Fibroblast of skin of right biceps (primary cell): ENCODE measurements at places on chromosomes 2 and 18.

DNA sequence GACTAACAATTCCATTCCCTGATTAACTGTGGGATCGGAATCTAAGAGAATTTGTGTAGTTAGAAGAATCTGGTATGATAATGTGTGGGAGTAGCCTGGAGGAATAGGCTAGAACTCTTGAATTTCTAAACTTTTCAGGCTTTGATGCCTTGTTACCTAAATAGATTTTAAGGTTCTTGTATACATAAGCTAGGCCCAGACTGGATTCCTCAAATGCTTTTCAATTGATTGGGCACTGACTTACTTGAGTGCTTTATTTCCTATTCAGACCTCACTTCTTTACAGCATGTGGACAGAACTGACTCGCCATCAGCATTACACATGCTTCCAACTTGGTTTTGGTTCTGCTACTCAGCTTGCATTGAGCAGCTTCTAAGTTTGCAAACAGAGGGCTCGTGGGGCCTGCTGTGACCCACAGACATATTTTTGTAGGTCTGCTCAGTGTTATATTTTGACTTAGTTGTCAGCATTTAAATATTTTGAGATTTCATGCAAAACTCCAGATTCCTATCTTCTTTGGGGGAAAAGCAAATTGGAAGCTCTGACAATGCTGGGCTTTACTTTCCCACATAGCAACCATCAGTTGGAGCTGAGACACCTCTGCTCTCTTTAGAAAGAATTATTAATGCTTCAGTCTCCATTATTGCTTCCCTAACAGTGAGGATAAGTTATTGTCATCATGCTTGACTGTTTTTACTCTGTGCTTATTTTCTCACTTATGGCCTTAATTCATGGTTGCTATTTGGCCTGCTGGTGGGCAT is 5.7 kb downstream of the PARD3B start:
- DNase-seq, result peak; percentile 65

DNA sequence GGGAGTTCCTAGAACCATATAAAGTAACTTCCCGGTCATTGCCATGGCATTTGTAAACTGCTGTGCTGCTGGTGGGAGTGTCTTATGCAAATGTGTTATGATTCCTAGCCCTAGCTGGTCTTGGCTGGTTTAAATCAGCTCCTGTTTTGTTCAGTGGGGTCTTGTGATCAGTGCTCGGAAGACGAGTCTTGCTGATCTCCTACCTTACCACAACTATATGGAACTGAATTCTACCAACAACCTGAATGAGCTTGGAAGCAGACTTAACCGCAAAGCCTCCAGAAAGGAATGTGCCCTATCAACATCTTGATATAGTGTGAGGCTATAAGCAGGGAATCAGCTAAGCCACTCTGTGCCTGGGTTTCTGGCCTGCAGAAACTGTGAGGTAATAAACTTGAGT is 33.5 kb downstream of the POLE4 start:
- peak; percentile 63 for DNase-seq

GRCh38 chr18:26574958-26575864 is 26.9 kb upstream of the KCTD1 start:
- peak; percentile 66 for DNase-seq

DNA sequence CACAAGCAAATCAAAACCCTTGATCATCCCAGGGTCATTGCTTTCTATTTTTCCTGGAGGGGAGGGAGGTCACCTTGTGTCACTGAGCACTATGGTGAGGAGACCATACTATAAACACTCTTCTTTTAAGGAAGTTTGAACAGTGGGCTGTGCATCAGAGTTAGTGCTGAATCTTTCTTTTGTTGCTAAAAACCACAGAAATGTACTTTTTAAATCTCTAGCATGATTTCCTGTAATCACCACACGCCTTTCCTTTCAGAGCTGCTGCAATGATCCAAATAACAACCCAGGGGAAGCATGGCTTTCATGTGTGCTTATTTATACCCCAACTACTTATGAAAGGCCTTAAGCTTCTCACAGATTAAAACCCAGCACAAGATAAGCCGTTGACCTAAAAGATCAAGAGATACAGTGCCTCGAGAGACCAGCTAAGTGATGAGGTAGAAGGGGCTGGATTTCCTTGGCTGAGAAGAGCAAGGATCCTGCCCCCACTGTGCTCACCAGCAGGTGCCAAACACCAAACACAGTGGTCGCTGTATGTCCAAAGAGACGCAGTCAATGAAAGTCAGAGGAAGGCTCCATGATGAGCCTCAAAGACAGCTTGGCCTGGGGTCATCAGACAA is 34.7 kb downstream of the TRABD2A start:
- DNase-seq, result peak; percentile 27

- DNase-seq, result no peak
Observed at GRCh38 chr2:239908308-239908707, 116.8 kb downstream of the NDUFA10 start.

GRCh38 chr2:234823196-234823876 is 128.5 kb upstream of the SH3BP4 start:
- DNase-seq, result no peak

- DNase-seq, result no peak
Observed at GRCh38 chr2:238994432-238994831, 146.5 kb downstream of the TWIST2 start.

DNA sequence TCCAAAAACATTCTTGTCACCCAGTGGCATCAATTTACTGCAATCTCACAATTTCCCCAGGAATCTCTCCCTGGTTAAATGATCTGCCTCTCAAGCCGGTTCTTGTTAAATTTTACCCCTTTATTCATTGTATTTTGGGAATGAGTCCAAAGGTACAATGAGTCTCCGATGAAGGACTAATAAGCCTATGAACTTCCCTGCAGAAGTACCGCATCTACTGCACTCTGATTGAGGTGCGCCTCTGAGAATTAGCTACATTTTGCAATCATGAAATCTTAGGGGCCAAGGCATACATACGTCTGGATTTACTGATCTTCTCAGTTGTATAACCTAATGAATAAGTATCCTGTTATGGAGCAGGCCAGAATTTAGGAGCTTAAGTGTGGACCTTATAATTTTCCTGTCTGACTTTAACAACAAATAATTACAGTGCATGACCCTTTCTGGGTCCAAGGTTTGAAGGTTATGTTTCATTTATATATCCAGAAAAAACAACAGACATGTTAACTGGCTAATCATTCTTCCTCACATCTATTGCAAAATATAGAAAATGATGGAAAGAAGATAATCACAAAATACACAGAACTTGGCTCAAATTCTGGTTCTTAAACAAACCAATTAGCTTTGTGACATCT is 261.8 kb upstream of the NRXN1 start:
- no peak for DNase-seq

GRCh38 chr18:79947881-79948610 is 3.4 kb downstream of the SLC66A2 start:
- no peak for DNase-seq

- peak; percentile 91 for DNase-seq
Observed at GRCh38 chr2:99880148-99880963, 262.0 kb downstream of the AFF3 start.

DNA sequence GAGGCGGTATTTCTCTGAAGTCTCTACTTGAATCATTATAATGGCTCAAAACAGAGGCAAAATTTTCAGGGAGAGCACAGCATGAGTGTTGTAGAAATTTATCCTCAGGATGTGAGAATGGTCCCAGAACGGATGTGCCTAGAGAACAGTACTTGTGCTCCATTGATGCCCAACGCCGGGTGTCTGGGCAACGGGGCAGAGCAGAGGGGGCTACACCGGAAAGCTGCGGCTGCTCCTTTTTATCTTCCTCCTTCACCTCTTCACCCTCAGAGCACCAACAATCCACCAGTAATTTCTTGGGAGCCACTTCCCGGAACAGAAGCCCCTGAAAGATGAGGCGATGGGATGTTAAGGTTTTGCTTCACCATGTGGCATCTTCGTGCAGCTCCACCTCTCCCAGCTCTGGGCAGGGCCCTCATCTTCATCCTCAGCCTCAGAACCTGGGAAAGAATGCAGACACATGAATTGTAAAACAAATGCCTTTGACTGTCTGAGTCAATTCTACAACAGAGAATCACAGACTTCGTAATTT is 71.5 kb downstream of the PTGR3 start:
- no peak for DNase-seq

GRCh38 chr2:73021371-73022010 is 50.0 kb downstream of the SFXN5 start:
- DNase-seq, result no peak

DNA sequence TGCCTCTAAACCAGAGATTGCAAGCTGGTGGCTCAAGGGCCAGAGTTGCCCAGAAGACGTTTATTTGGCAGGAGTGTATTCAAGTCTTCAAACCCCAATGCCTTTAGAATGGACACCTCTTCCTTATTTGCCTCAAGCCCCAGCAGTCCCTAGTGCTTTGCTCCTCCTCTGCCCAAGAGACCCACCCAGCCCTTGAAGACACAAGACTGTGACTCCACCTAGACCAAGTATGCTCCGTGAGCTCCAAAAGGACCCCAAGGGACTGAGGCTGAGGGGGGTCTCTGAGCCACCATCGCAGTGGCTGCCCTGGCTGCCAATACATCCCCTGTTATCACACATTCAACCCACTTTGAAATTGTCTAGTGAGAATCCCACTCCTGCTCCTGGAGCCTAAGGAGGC is 99.3 kb downstream of the COL6A3 start:
- no peak for DNase-seq

GRCh38 chr18:12656938-12657683 is 796 bp downstream of the SPIRE1 start:
- peak; percentile 47 for DNase-seq

GRCh38 chr18:22114526-22115321 is 54.7 kb upstream of the GATA6 start:
- no peak for DNase-seq

GRCh38 chr2:102435741-102436140 is 12.8 kb downstream of the IL18RAP start:
- no peak for DNase-seq

GRCh38 chr18:24130494-24130893 is 8.4 kb upstream of the CABYR start:
- DNase-seq, result no peak

DNA sequence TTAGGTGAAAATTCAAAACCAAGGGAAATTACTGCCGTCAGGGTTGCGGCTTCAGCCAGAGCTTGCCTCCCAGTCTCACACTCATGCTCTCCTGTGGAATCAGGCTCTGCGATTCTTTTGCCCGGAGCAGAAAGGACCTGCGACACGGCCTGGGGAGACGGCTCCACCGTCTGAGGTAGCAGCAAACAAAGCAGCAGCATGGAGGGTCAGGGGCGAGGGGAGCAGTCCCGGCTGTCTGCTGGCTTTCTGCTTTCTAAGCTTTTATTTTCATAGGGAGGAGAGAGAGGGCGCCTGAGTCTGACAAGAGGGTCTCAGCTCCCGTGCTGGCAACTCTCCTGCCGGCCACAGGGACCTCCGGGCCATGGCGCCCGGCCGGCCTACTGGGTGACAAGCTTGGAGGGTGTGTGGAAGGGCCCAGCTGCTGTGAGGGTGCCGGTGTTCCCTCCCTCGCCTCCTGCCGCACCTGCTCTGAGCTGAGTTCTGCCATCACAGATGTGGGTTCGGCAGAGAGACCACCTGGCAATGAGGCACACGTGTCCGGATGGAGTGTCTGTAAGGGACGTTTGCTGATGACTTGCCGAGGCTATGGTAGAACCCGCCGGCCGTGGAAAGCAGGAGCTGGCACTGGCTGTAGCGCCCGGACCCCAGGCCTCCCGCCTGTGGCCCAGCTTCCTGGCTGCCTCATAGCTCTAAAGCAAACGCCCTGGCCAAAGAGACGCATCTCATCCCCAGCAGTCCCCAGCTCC is 66.2 kb upstream of the CTDP1 start:
- no peak for DNase-seq

DNA sequence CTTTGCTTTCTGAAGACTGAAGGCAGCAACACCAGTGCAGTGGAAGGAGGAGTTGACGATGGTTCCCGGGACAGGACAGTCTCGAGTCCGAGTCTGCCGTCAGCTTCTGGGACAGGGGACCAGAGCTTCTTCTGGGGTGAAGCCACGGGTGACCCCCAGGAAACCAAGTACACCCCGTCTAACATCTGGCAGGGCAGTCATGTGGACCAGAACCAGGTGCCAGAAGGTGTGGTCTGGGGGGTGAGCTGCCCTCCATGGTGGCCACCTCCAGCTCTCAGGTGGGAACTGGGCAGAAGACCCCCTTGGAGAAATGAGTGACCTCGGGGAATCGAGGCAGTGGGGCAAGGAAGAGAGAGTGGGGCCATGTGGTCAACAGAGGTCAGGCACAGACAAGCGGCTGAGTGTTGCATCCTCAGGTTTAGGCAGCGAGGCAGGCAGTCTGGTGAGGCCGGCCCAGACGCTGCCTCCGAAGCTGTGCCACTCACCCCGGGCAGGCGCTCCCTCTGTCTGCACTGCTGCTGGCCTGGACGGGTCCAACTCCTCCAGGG is 204.3 kb downstream of the HDAC4 start:
- no peak for DNase-seq

DNA sequence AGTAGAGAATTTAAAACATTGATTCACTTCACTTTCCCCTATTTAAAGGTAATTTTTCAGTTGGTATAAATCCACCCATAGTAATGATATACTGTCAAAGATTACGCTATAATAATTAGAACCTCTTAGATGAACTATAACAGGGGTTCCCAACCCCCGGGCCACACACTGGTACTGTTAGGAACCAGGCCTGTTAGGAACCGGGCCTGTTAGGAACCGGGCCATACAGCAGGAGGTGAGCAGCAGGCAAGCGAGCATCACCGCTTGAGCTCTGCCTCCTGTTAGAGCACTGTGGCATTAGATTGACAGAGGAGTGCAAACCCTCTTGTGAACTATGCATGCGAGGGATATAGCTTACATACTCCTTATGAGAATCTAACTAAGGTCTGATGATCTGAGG is 34.0 kb upstream of the CD302 start:
- no peak for DNase-seq

DNA sequence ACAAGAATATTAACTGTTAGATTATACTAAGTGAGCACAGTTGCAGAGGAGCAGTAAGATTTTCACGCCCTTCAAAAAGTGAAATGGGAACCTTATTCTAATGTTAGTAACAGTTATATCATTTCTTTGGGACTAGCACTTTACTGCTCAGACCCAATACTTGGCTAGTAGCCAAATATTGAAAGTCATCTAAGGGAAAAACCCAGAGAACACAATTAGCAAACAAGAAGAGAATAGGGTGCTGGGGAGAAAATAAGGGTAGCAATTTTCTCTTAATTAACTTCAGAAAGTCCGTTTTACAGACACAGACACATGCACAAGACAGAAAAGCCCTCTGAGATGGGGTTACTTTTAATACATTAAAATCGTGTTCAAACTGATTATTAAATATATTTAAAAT is 71.8 kb downstream of the ID2 start:
- no peak for DNase-seq

DNA sequence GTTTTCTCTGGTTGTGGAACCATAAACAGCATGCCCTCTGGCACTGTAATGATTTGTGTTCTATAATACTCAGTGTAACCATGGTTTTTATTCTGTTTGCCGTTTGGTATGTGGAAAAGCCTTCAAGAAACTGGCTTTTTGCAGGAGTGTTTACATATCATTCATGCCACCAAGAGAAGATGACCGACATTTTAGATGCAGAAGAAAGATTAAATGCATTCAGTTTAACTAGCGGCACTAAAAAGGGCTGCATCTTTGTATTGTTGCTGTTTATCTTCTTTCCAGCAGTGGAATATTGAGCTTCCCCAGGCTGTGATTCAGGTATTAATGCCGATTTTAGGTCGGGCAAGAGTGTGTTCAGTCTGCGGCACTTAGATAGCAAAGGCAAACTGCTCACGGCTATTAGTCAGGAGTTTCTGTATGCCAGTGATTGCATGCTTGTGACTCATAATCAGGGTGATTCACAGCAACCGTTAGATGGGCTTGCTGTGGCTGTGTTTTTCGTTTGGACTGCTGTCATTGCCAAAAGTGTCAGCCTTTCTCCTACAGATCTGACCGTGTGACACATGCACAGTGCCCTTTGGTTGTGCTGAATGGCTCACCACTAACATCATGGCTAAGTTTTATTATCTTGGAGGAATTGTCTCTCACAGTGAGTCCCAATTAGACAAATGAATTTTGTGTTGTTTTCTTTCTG is 479.7 kb downstream of the PARD3B start:
- peak; percentile 96 for DNase-seq
